ENCODE measurements at places on chromosomes 6 and 20.

- no peak for DNase-seq
These were observed 7.6 kb upstream of the FAM110A start for GRCh38 chr20:825710-826421.

DNA sequence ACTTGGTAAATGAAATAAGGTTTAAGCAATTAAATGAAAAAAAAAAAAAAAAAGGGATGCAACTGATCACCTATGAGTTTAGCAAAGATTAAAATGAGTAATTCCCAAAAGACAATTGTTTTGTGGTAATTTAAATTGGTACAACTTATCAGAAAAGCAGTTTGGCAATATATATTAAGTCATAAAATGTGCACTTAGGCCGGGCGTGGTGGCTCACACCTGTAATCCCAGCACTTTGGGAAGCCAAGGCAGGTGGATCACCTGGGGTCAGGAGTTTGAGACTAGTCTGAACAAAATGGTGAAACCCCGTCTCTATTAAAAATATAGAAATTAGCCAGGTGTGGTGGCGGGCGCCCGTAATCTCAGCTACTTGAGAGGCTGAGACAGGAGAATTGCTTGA is 7.9 kb downstream of the PHACTR2 start:
- no peak for DNase-seq

DNA sequence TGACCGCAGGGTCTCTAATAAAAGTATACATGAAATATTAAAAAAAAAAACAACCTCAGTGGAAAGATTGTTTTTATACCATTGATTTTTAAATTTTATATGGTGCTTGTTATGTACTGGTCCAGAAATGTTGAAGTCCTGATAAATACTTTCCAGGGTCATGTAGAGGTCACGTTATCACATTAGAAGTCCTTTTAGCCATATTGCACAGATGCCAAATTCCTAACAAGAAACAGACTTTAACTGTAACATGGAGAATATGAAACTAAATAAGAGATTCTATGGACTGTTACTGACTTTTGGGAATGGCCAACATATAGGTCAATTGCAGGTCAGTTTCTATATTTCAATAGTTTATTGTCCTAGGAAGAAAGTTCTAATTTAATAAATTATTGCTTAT is 89.0 kb downstream of the ADGRB3 start:
- DNase-seq: no peak

- DNase-seq: peak; percentile 92
These were observed 61.6 kb downstream of the RAB44 start for GRCh38 chr6:36759148-36759759.

DNA sequence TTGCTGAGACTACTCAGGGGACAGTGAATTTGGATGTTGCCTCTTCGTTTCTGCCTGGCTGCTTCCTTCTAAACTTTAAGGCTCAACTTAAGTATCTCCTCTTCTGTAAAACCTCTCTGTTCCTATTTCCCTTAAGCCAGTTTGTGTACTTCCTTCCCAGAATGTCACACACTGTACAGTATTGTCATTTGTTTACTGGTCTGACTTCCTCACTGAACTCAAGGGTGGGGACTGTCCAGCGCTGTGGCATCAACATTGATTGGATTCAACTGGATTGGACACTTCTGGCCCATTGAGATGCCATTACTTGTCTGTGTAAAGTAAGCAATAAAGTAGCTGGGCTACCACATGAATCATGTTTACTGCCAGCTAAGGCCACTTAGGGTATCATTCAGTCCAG is 69.7 kb downstream of the ANKS1A start:
- no peak for DNase-seq

All from heart left ventricle (tissue), 16 donors.